ENCODE measurements at places on chromosomes 1 and 21. TPM values are rescaled to one million over a fixed set of nuclear protein-coding genes. Genes with fewer than 3 reads are reported as not detected.

- DNase-seq, result no peak
Observed at GRCh38 chr1:164716992-164717703, 158.2 kb downstream of the PBX1 start.

GRCh38 chr1:218874313-218874712 lies 299.4 kb upstream of the LYPLAL1 start:
- no peak for DNase-seq

GRCh38 chr1:113782406-113782805 lies 23.1 kb upstream of the PHTF1 start:
- DNase-seq, result no peak

DNA sequence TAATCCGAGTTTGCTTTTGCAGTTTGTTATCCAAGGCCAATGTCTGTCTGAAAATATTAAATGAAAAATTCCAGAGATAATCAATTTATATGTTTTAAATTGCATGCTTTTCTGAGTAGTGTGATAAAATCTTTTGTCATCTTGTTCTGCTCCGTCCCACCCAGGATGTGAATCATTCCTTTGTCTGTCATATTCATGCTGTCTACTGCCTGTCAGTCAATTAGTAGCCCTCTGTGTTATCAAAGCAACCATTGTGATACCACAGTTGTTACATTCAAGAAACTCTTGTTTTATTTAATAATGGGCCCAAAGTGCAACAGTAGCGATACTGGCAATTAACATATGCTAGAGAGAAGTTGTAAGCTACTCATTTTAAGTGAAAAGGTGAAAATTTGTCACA lies 819.3 kb downstream of the BRINP3 start:
- DNase-seq, result no peak

DNA sequence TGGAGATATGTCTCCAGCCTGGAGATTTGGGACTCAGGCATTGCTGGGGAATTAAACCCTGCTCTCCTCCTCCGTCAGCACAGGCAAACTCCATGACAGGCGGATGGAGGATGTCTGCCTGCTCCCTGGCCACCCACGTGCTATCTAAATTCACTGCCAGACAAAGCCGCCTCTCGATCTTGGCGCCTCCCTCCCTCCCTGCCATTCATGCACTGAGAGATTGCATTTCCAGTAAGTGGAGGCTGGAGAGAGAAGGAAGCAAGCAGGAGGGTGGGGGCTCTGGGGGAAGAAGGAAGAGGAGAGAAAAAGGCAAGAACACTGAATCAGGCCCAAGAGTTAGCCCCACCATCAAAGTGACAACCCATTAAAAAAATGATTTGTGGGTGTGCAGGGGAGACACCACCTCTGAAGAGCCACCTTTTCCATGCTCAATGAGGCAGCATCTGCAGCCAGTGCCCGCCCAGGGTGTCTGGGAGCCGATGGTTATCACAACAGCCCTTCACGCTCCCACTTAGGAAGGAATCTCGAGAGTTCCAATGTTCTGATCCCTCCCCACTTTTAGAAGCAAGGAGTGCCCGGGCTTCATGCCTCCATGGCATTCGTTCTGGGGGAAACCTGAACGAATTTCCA lies 183.0 kb downstream of the HIVEP3 start:
- DNase-seq, result no peak

DNA sequence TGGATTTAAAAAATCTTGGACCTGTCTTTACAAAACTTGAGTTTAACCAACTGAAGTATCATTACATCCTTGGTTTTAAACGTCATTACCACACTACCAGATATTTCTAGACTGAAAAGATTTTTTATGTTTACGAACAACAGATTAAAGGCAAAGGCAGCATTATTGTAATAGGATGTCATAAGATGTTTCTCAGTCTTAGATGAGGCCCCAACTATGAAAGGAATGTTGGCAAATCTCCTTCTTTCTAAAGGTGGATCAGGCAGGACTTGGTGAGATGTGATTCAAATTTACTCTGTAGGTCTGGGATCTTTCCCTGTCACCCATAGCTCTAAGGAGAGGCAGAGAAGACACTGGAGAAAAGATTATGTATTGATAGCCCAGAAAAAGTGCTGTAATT lies 417.9 kb downstream of the PTBP2 start:
- DNase-seq, result no peak

DNA sequence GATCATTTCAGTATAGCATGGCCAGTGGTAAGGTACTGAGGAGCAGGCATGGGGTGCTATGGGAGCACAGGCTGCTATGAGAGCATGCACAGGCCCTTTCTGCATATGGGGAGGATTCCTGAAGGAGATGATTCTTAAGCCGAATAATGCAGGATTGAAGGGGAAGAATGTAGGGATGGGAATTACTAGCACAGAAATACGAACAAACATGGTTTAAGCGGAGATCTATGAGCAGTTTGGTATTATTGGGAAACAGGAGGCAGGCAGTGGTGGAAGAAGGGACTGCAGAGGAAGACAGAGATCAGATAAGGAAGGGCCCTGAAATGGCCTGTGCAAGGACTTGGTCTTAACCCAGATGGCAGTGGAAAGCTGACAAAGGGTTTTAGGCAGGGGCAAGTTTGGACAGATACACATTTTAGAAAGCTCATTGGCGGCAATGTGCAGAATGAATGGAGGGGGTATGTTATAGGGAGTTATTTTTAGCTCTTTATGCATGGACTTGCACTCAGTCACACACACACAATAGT lies 1.7 kb downstream of the OSCP1 start:
- DNase-seq, result no peak

DNA sequence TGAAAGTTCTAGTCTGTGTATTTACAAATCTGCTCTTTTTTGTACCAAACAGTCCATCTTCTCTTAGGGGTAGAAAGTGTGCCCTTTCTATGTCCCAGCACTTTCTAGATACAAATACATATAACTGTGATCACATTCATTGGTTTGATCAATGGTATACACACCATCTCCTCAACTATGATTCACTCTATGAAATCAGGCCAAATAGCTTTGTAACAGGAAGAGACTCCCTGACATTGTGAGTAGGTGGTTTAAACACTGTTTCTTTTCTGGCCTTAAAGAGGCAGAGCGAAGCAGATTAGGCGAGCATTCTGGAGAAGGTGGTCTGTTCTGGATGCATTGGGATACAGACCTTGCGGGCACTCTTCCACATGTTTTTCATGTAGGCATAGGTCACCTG lies 39.3 kb upstream of the EXOSC10 start:
- no peak for DNase-seq

- no peak for DNase-seq
Observed at GRCh38 chr1:243433737-243434370, 178.0 kb downstream of the SDCCAG8 start.

DNA sequence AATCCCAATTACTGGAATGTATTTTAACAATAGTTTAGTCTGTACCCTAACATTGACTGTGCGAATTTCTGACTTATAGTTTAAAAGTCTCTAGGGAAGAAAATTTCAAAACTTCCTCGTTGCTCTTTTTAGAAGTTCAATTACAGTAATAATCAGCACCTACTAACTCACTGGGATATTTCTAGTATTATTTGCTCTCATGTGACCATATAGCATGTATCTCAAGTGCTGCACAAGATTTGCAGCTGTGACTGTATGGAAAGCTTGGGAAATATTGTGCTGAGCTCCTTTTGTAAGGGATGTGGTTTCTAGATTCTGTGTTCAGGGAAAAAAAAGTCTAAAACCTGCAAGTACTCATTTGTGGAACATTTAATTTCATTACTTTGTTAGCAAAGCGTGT lies 153.1 kb downstream of the ST6GALNAC3 start:
- no peak for DNase-seq

- no peak for DNase-seq
Observed at GRCh38 chr21:15121655-15122120, 56.9 kb upstream of the NRIP1 start.

DNA sequence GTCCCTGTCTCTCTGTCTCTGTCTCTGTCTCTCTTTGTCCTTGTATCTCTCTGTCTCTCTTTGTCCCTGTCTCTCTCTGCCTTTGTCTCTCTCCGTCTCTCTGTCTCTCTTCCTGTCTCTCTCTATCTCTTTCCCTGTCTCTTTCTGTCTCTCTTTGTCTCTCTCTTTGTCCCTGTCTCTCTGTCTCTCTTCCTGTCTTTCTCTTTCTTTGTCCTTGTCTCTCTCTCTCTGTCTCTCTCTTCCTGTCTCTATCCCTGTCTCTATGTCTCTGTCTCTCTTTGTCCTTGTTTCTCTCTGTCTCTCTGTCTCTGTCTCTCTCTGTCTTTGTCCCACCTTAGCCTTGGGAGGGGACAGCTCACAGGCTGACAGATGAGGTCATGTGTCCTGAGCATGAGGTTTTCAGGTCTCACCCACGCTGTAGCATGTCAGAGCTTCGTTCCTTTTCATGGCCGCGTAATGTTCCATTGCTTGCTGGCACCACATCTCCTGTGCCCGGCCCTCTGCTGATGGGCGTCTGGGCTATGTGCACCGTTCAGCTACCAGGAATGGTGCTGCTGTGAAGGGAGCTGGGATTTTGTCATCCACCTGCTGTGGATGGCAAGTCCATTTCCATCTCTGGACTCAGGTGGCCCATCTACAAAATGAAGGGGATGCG lies 27.6 kb downstream of the TP73 start:
- no peak for DNase-seq

DNA sequence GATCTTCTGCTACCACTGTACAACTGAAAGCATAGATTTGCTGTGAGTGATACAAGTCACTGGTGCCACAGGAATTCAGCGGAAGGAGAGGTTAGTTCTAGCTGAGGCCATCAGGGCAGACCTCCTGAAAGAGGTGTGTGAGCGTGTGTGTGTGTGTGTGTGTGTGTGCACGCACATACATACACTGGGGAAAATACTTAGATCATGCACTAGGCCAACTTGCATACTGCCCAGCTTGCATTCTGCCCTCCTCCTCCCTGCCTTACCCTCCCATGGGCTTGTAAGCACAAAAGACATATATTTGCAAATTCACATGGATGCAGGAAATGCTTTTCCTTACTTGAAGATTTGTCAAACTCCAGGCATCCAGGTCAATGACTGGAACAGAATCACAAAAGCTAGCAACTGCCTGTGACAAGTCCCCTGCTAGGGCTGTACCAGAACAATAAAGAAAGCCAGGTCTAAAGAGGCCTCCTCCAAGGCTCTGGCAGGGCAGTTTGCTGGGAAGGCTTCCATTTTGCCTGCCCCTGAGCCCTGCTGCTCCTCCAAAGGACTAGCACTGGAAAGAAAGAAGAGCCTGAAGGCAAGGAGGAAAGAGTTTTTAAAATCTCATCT lies 23.2 kb downstream of the PLEKHA6 start:
- DNase-seq, result no peak

- DNase-seq, result peak; percentile 47
Observed at GRCh38 chr1:21293537-21294265, 3.4 kb upstream of the ECE1 start.

DNA sequence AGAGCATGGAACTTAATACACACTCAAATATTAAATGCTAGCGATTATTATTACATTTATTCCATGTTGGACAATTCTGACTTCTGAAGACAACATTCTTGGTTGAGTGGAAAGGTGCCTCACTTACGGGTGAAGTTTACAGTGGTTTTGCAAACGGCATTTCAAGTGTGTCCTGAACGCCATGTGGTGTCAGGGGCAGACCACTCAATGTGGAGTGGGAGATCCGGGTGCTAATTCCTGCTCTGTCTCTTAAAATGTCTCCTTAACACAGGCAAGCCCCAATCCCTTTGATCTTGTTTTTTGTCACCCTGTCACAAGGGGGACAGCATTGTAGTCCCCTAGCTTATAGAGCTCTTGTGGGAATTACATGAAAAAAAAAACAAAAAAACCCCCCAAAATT lies 5.6 kb upstream of the TDRD10 start:
- DNase-seq, result no peak

- no peak for DNase-seq
Observed at GRCh38 chr1:36493524-36493923, 10.8 kb upstream of the CSF3R start.

GRCh38 chr1:200036619-200037270 lies 9.2 kb downstream of the NR5A2 start:
- DNase-seq, result no peak

- DNase-seq, result no peak
Observed at GRCh38 chr1:235138821-235139220, 10.2 kb upstream of the TOMM20 start.

GRCh38 chr1:59180735-59181134 lies 116.2 kb upstream of the FGGY start:
- no peak for DNase-seq

GRCh38 chr1:3663999-3664699 lies 11.8 kb downstream of the TP73 start:
- DNase-seq, result no peak

- DNase-seq, result no peak
Observed at GRCh38 chr1:119740261-119740660, 28.4 kb downstream of the HMGCS2 start.

DNA sequence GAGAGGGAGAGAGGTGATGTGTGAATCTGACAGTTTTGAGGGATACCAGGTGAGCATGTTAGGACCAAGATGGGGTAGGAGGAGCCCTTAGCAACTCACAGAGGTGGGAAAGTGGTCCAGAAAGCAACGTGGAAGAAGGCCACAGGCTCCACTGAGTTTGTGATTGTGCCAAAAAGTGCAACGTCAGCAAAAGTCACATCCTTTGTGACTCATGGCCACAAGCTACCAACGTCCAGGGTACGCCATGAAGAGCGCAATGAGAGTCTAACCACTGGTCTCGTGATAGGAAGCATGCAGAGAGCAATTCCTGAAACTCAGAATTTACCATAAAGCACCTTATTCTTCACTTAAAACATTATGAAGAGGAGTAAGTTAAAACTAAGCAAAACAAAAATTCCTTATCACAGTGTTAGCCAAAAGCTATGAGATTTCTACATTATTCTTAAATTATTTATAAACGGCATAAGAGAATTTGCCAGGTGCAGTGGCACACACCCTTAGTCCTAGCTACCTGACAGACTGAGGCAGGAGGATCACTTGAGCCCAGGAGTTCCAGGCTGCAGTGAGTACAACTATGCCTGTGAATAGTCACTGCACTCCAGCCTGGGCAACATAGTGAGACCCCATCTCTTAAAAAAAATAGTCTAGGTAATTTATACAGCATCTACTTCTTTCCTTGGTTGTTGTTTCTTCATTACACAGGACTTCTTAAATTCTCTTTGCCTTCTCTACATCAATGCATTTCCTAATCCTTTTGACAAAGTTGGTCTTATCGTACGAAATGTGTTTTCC lies 55.2 kb downstream of the COLGALT2 start:
- no peak for DNase-seq

The PRDM16 gene
- not detected for total RNA-seq

The NR0B2 gene
- total RNA-seq, result not detected

The LDLRAD1 gene
- not detected for total RNA-seq

The UMODL1 gene
- total RNA-seq, result not detected

The C1QTNF12 gene
- total RNA-seq, result 3.5 TPM

The C1orf105 gene
- total RNA-seq, result not detected

The CDK11A gene
- 63.1 TPM for total RNA-seq

The SDC3 gene
- 0.46 TPM for total RNA-seq

The NBPF11 gene
- total RNA-seq, result 9.0 TPM

The LINGO4 gene
- total RNA-seq, result not detected

The BGLAP gene
- total RNA-seq, result 2.2 TPM

The RIPK4 gene
- total RNA-seq, result not detected

The ZNF697 gene
- 13.0 TPM for total RNA-seq

The WASF2 gene
- 128 TPM for total RNA-seq

The TTC24 gene
- total RNA-seq, result 4.5 TPM

The ITPKB gene
- 30.0 TPM for total RNA-seq

The DENND2D gene
- total RNA-seq, result 139 TPM

The DMBX1 gene
- not detected for total RNA-seq

The GJA5 gene
- not detected for total RNA-seq

The GBP6 gene
- total RNA-seq, result not detected

The LYST gene
- total RNA-seq, result 110 TPM
